ENCODE measurements at places on chromosomes 3 and 15. TPM values are rescaled to one million over a fixed set of nuclear protein-coding genes. Genes with fewer than 3 reads are reported as not detected.

Gene DZIP3
- 16.2 TPM for total RNA-seq

Gene GLDN
- not detected for total RNA-seq

Gene PRTG
- not detected for total RNA-seq

Gene RBP2
- total RNA-seq: not detected

Gene RARB
- total RNA-seq: not detected

Measured in activated naive CD8-positive, alpha-beta T cell treated with anti-CD3 and anti-CD28 coated beads for 36 hours (primary cell).